ENCODE measurements at places on chromosomes 4 and X.

GRCh38 chr4:139940600-139940999 is 213.4 kb downstream of the MAML3 start:
- no peak for DNase-seq

DNA sequence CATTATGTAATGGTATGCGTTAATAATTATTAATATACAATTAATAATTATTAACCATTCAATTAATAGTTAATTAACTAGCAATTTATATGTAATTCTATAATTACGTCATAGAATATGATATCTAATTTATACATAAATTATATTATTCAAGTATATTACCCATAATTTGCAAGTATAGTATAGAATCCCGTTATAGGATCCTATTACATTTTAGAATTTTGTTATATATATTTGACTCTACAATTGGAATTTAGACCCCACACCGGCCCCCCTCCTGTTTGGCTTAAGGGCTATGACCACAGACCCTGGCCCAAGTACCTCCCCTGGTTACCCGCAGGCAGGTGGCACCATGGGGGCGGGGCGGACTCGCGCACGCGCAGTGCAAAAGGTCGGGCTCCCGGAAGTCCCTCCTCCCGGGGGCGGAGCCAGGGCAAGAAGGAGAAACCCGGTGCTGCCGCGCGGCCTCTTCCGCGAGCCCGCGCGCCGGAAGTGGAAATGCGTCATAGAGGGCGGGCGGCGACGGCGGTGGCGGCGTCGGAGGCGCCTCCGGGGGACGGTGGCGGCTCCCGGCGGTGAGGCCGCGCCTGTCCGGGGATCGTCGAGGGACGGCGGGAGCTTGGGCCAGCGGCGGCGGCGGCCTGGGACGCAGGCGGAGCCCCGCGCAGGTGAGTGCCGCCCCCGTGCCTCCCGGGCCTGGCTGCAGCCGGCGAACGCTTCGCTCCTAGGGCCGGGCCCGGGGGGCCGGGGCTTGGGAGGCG is at the start of gene AKAP17A:
TSS of gene AKAP17A (plus strand) at position 503 of the 761 bp plus-strand sequence. CDS start 1,859 bp downstream, outside the sequence.
- DNase-seq = peak; percentile 98

DNA sequence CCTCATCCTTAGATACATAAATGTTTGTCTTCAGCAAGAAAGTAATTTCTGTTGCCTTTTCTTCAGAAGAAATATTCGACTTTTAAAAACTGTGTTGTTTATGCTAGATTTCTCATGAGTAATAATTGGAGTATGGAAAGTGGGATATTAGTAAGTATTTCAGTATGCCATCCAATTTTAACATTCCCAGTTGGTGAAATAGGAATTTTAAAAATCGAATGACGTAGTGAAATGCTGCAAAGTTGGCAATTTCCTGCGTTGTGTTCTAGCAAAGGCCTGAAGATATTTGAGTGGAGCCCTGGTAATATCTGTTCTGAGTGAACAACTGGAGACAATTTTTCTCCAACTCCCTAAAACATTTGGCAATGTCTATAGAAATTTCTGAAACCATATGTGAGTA is 190.1 kb downstream of the ZNF330 start:
- DNase-seq = no peak

GRCh38 chr4:65559270-65559669 is 111.0 kb downstream of the EPHA5 start:
- DNase-seq = no peak

GRCh38 chr4:48073567-48074103 is 57.1 kb downstream of the NIPAL1 start:
- DNase-seq = no peak

- peak; percentile 33 for DNase-seq
These were observed 626.7 kb upstream of the BOD1L1 start for GRCh38 chr4:14254252-14254651.

- no peak for DNase-seq
These were observed 54.4 kb upstream of the USP26 start for GRCh38 chrX:133151336-133151735.

GRCh38 chr4:126038502-126039144 is 723.9 kb downstream of the FAT4 start:
- no peak for DNase-seq

Measured in suppressor macrophage treated with lipopolysaccharide for 4 hours (primary cell).